ENCODE measurements at places on chromosomes 13 and 19.

DNA sequence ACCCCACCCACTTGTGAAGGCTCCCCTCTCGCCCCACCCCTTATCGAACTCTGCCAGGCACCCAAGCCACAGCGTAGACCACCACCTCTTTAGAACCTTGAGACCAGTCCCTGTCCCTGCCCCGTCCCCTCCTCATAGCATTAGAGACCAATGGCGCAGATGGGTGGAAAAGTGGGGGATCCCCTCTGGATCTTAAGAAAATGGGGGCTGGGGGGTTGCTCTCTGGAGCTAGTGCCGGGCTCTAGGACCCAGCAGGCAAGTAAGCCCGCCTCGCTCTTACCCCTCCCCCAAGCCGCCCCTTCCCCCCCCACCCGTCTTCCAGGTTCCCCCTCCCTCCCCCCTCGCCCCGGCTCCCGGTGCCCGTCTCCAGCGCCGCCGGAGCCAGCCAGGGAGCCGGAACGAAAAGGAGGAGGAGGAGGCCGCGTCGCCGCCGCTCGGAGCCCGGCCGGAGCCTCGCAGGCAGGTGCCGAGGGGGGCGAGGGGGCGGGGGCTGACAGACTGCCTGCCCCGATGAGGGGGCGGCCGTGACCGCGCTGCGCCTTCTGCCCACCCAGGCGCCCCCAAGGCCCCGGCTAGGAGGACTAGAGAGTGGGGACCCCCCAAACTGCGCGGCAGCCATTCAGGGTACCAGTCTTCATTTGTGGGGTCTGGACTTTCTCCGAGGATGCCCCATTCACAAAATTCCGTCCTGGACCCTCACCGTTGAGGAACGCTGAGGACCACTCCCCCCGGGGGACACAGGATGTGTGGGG lies at the start of gene SPRED3:
Gene SPRED3, plus strand, starts transcription at position 349 of the 752 bp plus-strand sequence. CDS start 1,606 bp downstream, outside the sequence.
- no peak for ATAC-seq

DNA sequence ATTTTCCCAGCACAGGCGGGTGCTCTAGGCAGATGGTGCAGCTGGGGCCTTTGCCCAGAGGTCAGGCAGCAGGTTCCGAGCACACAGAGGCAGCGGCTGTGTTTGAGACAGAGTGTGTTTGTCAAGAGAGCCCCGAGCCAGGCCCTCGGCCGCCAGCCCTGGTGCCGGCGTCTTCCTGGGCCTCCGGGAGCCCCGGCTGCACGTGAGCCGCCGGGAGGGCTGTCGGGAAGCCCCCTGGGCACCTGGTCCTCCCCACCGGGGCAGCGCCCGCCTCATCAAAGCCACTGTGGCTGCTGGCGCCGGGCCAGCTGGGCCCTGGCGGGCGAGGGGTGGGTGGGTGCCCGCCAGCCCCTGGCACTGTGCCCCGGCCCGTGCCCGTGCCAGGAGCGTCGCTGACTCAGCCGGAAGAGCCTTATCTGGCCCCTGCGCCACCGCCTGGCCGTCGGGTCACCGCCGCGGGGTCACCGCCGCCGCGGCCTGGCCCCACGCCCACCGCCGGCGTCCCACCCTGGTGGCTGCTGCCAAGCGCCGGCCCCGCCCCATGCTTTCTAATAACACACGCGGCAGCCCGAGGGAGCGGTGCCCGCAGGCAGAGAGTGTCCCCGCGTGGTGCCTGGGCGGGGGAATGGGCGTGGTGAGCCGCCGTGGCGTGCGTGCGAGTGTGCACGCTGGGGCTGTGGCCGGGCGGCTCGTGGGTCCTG lies 14.9 kb downstream of the ARID3A start:
- peak; percentile 76 for ATAC-seq

- ATAC-seq: no peak
Observed at GRCh38 chr19:56927791-56928207, 87.3 kb upstream of the PEG3 start.

GRCh38 chr19:33040994-33041827 lies 23.5 kb downstream of the RHPN2 start:
- no peak for ATAC-seq

- ATAC-seq: no peak
Observed at GRCh38 chr13:41289463-41289881, 21.6 kb upstream of the NAA16 start.

DNA sequence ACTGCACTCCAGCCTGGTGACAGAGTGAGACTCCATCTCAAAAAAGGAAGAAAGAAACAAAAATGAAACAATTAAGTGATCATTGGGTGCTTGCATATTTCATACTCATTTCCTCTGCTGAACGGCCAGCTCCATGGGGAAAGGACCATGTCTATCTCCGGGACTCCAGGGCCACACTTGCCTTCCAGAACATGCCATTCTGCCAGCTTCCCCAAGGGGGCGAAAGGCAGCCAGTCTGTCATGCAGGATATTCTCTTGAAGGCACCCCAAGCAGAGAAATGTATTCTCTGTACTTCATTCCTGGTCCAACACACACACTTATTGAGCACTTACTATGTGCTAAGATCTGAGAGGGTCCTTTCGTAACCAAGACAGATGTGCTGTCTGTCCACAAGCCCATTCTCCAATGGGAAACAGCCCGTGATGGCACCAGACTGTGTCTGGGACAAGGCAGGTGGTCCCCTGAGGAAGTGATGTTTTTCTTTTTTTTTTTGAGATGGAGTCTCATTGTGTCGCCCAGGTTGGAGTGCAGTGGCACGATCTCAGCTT lies 10.2 kb upstream of the CARM1 start:
- no peak for ATAC-seq

GRCh38 chr19:7213628-7214323 lies 80.4 kb downstream of the INSR start:
- peak; percentile 75 for ATAC-seq

DNA sequence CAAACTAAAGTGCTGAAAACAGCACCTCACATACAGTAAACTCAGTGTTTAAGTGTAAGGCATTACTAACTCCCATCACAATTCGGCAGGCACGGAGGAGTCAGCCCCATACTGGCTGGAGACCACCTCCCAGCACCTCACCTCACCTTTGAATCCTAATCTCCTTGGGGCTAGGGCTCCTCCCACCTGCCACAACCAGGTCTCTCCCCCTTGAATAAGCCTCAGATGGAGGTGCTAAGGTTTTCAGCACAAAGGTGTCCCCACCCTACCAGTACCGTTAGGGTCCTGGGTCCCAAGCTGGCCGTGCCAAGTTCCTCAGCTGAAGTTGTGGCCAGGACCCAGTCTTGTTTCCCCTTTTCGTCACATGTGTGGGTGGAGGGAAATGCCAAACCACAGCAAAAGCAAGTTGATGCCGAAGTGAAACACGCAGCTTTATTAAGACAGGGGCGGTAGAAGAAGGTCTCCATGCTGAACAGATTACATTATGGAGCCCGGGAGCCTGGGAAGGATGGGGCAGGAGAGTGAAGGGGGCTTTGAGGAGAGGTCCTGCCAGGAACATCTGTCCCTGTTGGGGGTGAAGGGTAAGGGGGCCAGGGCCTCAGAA lies at the start of gene IGFLR1:
Gene IGFLR1, minus strand, starts transcription at position 332 of the 604 bp plus-strand sequence. CDS start 1,272 bp downstream, outside the sequence.
- peak; percentile 49 for ATAC-seq

DNA sequence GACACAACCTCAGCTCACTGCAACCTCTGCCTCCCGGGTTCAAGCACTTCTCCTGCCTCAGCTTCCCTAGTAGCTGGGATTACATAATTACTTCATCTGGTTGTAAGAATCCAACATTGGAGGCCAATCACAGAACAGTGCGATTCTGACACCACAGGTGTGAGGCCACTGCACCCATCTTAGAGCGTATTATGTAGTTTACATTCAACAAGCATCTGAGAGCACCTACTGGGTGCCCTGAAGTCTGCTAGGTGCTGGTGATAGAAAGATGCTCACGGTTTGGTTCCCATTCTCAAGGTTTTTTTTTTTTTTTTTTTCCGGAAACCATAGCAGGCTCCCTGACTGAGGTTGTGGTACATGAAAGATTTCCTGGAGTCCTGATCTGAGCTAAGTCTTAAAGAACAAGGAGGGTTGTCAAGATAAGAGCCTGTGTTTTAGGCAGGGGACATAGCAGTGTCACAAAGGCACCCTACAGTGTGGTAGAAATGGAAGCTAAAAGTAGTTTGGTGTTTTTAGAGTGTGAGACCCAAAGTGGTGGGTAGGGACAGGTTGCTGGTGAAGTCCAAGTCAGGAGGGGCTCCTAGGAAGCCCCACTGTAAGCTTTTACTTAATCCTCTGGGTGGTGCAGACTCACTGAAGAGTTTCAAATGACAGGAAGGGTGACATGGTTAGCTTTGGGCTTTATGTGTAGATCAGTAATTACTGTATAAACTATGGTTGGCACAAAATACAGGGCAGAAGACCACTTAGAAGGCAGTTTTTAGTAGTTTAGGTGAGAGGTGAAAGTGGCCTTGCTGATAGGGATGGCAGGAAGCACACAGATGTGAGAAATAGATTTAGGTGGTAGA lies 15.2 kb downstream of the SAE1 start:
- no peak for ATAC-seq

DNA sequence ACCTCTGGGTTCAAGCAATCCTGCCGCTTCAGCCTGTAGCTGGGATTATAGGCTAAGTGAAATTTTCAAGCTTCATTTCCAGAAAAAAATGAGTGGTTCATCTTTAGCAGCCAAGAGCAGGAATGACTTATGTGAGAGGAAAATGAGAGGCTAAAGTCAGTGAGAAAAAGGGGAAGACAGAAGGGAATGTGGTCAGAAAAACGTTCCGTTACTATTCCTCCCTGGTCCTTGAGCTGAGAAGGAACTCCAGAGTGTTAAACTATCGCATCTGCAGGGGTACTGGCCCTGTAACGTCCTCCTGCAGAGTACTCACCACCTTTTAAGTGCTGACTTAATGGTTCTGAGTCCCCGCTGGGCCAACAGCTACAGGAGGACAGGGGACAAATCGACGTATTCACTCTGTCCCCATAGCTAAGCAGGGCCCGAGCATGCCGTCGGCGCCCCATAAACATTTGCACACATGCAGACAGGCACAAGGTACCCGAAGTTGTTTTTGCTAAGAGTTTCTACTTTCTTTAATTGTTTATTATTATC lies 88.1 kb downstream of the FLT1 start:
- no peak for ATAC-seq

- ATAC-seq: no peak
Observed at GRCh38 chr13:112450904-112451240, 74.7 kb downstream of the SPACA7 start.

DNA sequence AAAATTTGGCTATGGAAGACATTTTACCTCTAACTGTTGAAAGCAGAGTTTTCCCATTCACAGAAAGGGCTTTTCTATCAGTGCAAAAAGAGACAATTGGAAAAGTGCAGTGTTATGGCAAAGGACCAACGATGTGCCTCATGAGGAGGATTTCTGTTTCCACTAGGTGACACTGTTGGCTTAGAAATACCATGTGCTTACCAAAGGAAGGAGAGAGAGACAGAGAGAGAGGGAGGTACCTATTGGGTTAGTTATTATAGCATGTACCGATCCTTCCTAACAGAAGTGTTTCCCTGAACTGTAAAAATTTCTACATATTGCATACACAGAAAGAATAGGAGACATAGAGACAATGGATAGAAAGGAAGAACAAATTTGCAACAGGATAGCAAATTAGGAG lies 23.9 kb upstream of the PSG4 start:
- no peak for ATAC-seq

GRCh38 chr19:11560404-11561051 lies 1.5 kb upstream of the ELOF1 start:
- ATAC-seq: peak; percentile 83

DNA sequence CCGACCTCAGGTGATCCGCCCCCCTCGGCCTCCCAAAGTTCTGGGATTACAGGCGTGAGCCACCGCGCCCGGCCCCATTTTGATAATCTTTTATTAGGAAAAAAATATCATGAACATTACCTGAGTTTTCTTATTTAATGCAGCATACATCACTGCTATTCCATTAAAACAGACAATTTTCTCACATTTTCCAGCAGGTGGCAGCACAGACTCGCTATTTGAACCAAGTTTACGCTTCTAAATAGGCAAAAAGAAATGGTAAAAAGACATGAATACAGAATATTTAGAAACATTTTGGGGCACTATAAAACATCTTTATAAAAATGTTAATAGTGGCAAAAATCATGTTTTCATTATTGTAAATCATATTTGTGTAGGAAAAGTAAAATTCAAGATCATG lies 903.1 kb downstream of the SLITRK6 start:
- ATAC-seq: no peak

DNA sequence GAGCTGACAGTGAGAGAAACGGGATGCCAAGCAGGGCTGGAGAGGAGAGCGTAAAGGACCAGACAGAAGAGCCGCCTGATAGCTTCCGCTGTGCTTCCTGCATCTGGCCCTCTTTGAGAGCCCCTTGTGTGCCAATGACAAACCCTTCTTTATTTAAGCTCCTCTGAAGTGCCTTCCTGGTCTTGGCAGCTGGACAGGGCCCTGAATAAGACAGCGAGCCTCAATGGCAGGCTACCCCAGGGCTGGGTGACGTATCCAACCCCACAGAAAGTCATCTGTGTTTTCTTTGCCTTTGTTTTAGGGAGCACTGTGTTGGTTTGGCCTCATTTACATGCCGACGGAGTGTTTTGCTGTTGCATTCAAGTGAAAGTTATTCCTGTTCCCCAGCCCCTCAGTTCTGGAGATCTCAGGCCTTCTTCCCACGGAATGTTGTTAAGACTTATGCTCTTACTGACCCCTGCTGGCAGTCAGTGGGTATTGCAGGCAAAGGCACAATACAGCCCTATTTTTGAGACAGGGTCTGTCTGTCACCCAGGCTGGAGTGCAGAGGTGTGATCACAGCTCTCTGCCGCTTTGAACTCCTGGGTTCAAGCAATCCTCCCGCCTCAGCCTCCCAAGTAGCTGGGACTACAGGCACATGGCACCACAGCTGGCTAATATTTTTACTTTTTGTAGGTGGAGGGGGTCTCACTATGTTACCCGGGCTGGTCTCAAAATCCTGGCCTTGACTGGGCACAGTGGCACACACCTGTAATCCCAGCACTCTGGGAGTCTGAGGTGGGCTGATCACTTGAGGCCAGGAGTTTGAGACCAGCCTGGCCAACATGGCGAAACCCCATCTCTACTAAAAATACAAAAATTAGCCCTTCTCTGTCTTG lies 16.8 kb downstream of the CCL25 start:
- no peak for ATAC-seq

- no peak for ATAC-seq
Observed at GRCh38 chr19:52691215-52691610, 43.6 kb downstream of the ZNF611 start.

DNA sequence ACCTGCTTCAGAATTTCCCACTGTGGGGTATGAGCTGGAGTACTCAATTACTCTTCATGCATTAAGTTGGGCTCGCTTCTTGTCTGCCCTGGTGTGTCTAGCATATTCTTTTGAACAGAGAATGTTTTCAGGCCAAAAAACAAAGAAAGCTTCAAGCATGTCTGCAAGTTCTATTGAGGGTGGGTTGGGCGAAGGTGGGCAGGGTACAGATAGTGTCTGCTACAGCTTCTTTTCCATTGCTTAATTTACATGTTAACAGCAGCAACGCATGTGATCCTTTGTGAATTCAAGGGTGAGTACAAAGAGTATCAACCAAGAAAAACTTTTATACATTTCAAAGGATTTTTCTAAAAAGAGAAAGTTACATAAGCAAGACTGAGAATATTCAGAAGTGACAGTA lies 406.5 kb downstream of the IRS2 start:
- ATAC-seq: no peak

GRCh38 chr19:7476777-7477494 lies 11.9 kb downstream of the PEX11G start:
- no peak for ATAC-seq
